Activated CD4-positive, alpha-beta memory T cell treated with anti-CD3 and anti-CD28 coated beads, Interleukin-2, amount 10 ng/mL, durations not matched to agents 7 days and 5 days (primary cell): ENCODE measurements at places on chromosomes 1 and 21. TPM values are rescaled to one million over a fixed set of nuclear protein-coding genes. Genes with fewer than 3 reads are reported as not detected.
A peak's percentile ranks its signal among the peaks of the same experiment; 100 is the strongest.

DNA sequence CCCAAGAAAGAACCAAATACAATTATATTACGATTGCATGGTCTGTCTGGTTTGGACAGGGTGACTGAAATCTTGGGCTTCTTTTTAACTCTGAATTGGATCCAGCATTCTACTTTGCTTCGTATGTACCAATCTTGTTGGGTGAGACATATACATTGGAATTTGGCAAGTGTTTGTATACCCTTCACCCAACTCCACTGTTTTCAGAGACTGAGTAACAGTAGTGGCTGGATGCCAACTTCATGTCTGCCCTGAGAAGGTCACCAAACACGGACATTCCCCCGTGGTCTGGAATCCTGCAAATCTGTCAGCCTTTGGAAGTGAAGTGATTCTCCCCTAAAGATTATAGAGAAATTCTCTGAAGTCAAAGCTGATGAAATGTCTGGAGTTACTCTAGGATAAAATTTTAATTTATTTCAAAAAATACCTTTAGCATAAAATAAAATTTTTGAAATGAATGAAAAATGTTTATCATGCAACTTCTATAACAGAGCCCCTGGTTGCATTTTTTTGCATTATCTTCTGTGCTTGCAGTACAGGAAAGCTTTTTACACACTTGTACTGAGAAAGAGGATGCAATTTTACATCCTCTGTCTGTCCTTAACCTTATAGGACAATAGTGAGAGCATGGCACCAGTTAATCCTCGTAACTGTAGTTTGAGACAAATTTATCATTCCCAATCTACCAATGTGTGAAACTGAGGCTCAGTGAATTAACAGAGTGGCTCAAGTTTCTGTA lies 201.8 kb downstream of the DISC1 start:
- H3K27me3 ChIP-seq = no peaks in the 10 kb centered on the region
- no peak overlapping the region for H3K4me3 ChIP-seq
- DNase-seq = no peak
- H3K4me1 ChIP-seq = no peaks in the 10 kb centered on the region
- H3K27ac ChIP-seq = no peak overlapping the region

GRCh38 chr1:179774000-179774399 lies 30.9 kb downstream of the FAM163A start:
- no peaks in the 10 kb centered on the region for H3K4me1 ChIP-seq
- no peaks in the 10 kb centered on the region for H3K27me3 ChIP-seq
- DNase-seq = no peak
- H3K27ac ChIP-seq = no peak overlapping the region
- no peak overlapping the region for H3K4me3 ChIP-seq
- no peaks in the 10 kb centered on the region for H3K36me3 ChIP-seq

GRCh38 chr1:23999156-23999671 lies 19.1 kb upstream of the SRSF10 start:
- DNase-seq = no peak
- H3K4me1 ChIP-seq = peaks cover 7% of the 10 kb centered on the region
- no peak overlapping the region for H3K4me3 ChIP-seq
- H3K27ac ChIP-seq = no peak overlapping the region
- H3K36me3 ChIP-seq = no peaks in the 10 kb centered on the region

DNA sequence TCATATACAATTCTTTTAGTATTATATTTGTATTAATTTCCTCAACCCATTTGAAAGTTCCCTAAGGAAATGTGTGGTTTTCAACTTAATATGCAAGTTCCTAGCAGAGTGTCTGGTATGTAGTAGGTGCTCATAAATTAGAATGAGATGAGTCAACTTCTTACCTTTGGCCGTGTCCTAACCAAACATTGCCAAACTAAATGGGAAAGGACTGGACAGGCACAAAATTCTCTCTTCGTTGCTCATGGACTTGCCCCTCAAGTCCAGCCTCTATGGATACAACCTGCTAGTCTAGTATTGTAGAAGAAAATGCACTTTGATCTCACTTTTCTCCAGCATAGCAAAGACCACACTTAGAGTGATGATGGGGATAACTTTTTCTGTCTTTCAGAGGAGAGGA lies 11.6 kb upstream of the MRPS14 start:
- H3K27ac ChIP-seq = no peak overlapping the region
- DNase-seq = no peak
- H3K36me3 ChIP-seq = no peaks in the 10 kb centered on the region
- no peak overlapping the region for H3K4me3 ChIP-seq
- H3K27me3 ChIP-seq = peaks cover 1% of the 10 kb centered on the region

GRCh38 chr1:168408539-168408865 lies 127.8 kb downstream of the TBX19 start:
- H3K27ac ChIP-seq = peak overlapping the region; percentile 69
- no peak for DNase-seq
- H3K4me1 ChIP-seq = peaks cover 55% of the 10 kb centered on the region

DNA sequence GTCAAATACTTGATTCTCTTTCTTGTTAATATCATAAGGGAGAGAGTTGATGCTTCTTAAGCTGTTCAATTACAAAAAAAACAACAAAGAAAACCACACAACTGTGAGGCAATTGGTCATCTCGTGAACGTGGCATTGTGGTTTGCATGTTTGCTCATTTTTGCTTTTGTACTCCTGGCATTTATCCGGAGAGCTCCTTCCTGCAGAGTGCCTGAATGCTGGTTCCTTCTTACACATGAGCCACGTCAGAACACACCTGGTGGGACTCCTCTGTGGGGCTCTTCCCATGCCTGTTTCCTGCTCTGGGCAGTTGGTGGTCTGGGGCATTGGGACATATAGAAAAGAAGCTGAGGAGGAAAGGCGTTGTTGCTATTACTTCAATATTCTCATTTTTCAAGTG lies 25.7 kb downstream of the KCNK1 start:
- H3K4me3 ChIP-seq = no peak overlapping the region
- peaks cover 10% of the 10 kb centered on the region for H3K27me3 ChIP-seq
- H3K27ac ChIP-seq = no peak overlapping the region
- peaks cover 16% of the 10 kb centered on the region for H3K4me1 ChIP-seq

- peak overlapping the region; percentile 77 for H3K27ac ChIP-seq
- DNase-seq = peak; percentile 76
- peaks cover 29% of the 10 kb centered on the region for H3K36me3 ChIP-seq
- H3K27me3 ChIP-seq = no peaks in the 10 kb centered on the region
- H3K4me1 ChIP-seq = peaks cover 61% of the 10 kb centered on the region
- H3K4me3 ChIP-seq = peak overlapping the region; percentile 98
Observed at GRCh38 chr1:24416666-24417391, 1.2 kb downstream of the NIPAL3 start.

DNA sequence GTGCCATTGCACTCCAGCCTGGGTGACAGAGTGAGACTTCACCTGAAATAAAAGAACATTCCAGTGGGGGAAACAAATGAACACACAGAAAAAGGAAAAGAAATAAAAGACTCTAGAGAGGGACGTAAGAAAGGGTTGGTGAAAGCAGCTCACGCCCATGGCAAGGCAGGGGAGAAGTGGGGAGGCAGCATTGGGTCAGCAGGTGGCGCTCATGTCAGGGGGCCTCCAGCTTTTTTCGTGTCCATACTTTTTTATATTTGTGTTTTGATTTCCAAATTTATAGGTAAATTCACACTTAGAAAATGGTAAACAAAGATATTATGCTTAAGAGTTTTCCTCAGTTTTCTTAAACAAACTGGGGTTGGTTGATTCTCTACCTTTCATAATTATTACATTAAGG lies 45.5 kb downstream of the VPS13D start:
- H3K36me3 ChIP-seq = peaks cover 50% of the 10 kb centered on the region
- no peak overlapping the region for H3K4me3 ChIP-seq
- DNase-seq = peak; percentile 43

DNA sequence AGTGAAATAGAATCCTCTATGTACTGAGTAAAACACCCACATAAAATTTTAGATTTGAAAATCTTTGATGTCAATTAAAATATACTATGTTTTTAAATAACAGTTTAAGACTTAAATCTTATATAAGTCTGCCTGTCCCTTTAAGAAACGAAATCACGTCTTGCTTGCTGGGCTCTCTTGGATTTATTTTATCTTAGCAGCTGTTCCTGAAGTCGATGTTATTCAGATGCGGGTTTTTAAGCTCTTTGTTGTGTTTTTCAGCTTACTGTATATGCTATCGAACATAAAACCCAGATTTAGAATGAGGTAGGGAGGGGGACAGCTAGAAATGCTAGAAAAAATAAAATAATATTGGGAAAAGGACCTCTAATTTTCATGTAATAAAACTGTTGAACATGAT lies 11.1 kb upstream of the SSX2IP start:
- no peak overlapping the region for H3K4me3 ChIP-seq
- H3K36me3 ChIP-seq = peaks cover 3% of the 10 kb centered on the region
- no peak overlapping the region for H3K27ac ChIP-seq

GRCh38 chr1:169312084-169312954 lies 55.3 kb downstream of the NME7 start:
- H3K4me1 ChIP-seq = peaks cover 24% of the 10 kb centered on the region
- H3K36me3 ChIP-seq = no peaks in the 10 kb centered on the region
- DNase-seq = peak; percentile 64
- H3K4me3 ChIP-seq = no peak overlapping the region

GRCh38 chr1:183238071-183238470 lies 52.0 kb downstream of the LAMC2 start:
- DNase-seq = no peak
- H3K36me3 ChIP-seq = no peaks in the 10 kb centered on the region
- H3K4me3 ChIP-seq = no peak overlapping the region

DNA sequence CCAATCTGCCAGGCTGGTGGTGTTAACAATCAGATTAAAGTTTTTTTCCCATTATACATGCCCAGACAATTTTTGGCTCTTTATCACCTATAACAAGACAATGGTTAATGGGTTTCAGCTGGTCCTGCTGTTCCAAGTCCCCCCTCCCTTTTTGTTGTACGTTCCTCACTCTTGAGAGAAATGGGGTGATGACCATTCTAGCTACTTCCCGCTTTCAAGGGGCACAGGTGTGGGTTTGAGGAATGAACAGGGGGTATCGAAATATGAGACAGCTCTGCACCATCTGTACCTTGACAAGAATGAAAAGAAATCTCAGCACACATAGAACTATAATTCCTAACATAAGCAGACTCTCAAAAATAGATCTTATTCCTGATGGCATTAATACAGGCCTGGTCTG lies 326.8 kb downstream of the PTPRU start:
- peaks cover 6% of the 10 kb centered on the region for H3K4me1 ChIP-seq
- no peak for DNase-seq
- no peaks in the 10 kb centered on the region for H3K27me3 ChIP-seq

GRCh38 chr1:31587720-31588423 lies 11.6 kb downstream of the TINAGL1 start:
- peaks cover 19% of the 10 kb centered on the region for H3K27me3 ChIP-seq
- no peak overlapping the region for H3K27ac ChIP-seq
- H3K4me1 ChIP-seq = peaks cover 2% of the 10 kb centered on the region
- no peaks in the 10 kb centered on the region for H3K36me3 ChIP-seq

DNA sequence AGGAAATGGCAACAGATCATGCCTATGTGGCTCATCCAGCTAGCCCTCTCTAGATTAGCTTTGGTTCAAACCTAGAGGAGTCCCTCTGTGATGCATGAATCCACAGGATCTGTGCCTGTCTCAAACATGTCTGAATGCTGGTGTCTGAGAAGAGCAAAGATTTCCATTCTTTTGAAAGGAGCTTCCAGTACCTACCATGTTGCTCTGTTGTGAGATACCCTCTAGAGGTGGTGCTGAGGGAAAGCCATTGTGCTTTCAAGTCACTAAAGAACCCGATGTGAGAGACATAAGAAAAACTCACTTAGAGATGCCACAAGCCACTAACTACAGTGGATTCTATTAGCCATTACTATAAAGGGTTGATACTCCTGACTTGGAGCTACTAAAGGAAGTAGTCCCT lies 103.6 kb downstream of the LRRC40 start:
- no peak overlapping the region for H3K27ac ChIP-seq
- H3K36me3 ChIP-seq = no peaks in the 10 kb centered on the region
- H3K27me3 ChIP-seq = peaks cover 5% of the 10 kb centered on the region
- DNase-seq = no peak
- H3K4me1 ChIP-seq = no peaks in the 10 kb centered on the region

- DNase-seq = no peak
- H3K4me3 ChIP-seq = no peak overlapping the region
- H3K36me3 ChIP-seq = no peaks in the 10 kb centered on the region
Observed at GRCh38 chr1:7760245-7760644, 10.9 kb upstream of the VAMP3 start.

GRCh38 chr1:9249534-9250410 lies 15.2 kb downstream of the H6PD start:
- peaks cover 6% of the 10 kb centered on the region for H3K4me1 ChIP-seq
- peak; percentile 46 for DNase-seq
- no peaks in the 10 kb centered on the region for H3K36me3 ChIP-seq

GRCh38 chr1:243731974-243732625 lies 117.9 kb downstream of the AKT3 start:
- H3K4me1 ChIP-seq = peaks cover 21% of the 10 kb centered on the region
- H3K27me3 ChIP-seq = no peaks in the 10 kb centered on the region
- no peak overlapping the region for H3K4me3 ChIP-seq
- no peak for DNase-seq
- H3K36me3 ChIP-seq = peaks cover 12% of the 10 kb centered on the region

DNA sequence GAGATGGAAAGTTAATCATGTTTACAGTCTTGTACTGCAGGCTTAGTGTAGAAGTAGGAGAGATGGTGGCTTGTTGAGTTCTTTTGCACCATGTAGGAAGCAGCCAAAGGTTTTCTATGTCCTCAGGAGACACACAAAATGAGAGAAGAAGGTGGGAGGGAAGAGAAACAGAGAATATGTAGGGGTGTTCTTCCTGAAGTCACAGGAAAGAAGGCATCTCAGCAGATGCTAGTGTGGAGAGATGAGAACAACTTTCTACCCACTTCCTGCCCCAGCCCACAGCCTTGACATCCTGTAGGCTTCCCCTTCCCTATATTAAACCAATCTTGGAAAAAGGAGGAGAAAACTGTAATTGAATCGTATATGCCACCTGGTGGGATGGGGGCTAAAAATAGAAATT lies 217.0 kb downstream of the S1PR1 start:
- H3K27me3 ChIP-seq = peaks cover 7% of the 10 kb centered on the region
- no peak overlapping the region for H3K4me3 ChIP-seq
- H3K36me3 ChIP-seq = peaks cover 6% of the 10 kb centered on the region
- no peak overlapping the region for H3K27ac ChIP-seq
- H3K4me1 ChIP-seq = peaks cover 35% of the 10 kb centered on the region
- no peak for DNase-seq

- no peaks in the 10 kb centered on the region for H3K36me3 ChIP-seq
- H3K27ac ChIP-seq = no peak overlapping the region
- H3K4me3 ChIP-seq = no peak overlapping the region
- H3K4me1 ChIP-seq = no peaks in the 10 kb centered on the region
Observed at GRCh38 chr1:115560027-115560426, 81.7 kb upstream of the VANGL1 start.

RGSL1 gene
- not detected for total RNA-seq

SPATA17 gene
- total RNA-seq = not detected

SH3D21 gene
- total RNA-seq = 19.3 TPM

MSH4 gene
- 0.25 TPM for total RNA-seq

MIXL1 gene
- total RNA-seq = not detected

PPFIA4 gene
- total RNA-seq = 28.9 TPM

KCNN3 gene
- total RNA-seq = not detected

TINAGL1 gene
- total RNA-seq = not detected

GRIK3 gene
- not detected for total RNA-seq

LEMD1 gene
- 1.1 TPM for total RNA-seq

TNNT2 gene
- total RNA-seq = not detected

CYP2J2 gene
- 2.8 TPM for total RNA-seq
